Renal pelvis (tissue), 12 donors: ENCODE measurements at places on chromosomes 11 and 22.

GRCh38 chr11:8335186-8335585 is 71.5 kb upstream of the LMO1 start:
- DNase-seq = no peak

- DNase-seq = no peak
These were observed 161.1 kb upstream of the GRK3 start for GRCh38 chr22:25403284-25403810.

DNA sequence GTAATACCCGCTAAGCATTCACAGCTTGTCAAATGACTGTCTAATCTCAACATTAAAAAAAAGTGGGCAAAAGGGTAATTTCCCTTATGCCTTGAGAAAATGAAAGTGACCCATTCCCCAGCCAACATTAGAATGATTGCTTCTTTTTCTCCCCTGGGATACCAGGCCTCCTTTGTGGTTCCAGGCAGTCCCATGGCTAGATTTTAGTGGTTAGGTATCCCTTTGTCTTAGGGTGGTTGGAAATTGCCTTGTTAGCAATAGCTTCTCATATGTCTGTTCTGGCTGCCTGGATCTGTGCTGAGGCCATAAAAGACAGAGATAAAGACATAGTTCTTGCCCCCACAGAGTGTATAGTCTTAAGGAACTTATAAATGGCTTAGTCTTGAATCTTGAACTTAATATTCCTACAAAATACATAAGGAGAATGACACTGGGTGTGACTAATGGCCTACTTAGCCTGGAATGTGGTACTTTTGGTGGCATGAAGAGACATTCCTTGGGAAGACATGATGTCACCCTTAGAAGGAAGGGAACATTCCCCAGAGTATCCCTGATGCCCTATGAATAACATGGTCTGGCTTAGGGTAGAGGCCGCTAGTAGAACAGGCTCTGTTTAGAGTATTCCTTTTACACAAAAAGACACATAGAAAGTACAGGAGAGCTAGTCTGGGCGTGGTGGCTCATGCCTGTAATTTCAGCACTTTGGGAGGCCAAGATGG is 90.3 kb downstream of the ZBTB16 start:
- no peak for DNase-seq

- DNase-seq = peak; percentile 63
These were observed 148.2 kb upstream of the SNX19 start for GRCh38 chr11:131064373-131064991.

DNA sequence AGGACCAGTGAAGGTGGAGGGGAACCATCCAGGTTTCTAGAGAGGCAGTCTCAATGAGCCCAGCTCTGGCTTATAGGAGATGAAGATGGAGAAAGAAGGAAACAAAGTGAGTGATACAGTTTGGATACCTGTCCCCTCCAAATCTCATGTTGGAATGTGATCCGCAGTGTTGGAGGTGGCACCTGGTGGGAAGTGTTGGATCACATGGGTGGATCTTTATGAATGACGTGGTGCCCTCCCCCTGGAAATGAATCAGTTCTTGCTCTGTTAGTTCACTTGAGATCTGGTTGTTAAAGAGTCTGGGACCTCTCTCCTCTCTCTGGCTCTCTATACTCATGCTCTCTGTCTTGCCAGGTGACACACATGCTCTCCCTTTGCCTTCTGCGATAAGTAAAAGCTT is 393.1 kb upstream of the NARS2 start:
- DNase-seq = no peak

DNA sequence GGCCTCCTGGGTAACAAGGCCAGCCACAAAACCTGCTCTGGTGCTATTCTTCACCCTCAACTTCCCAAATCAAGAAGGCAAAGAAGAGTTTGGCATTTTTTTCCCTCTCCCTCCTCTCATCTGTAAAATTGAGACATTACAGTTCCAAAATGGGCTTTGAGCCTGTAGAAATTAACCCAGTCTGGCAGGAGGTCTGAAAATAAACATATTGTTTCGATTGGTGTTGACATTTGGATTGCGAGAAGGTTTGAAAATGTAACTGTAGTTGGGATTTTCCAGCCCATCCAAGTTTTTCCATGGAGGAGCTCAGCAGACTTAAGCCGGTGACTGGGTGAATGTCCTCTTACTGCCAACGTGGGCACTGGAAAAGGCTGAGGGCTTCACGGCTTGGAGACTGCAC is 35.0 kb upstream of the ALX4 start:
- DNase-seq = no peak

DNA sequence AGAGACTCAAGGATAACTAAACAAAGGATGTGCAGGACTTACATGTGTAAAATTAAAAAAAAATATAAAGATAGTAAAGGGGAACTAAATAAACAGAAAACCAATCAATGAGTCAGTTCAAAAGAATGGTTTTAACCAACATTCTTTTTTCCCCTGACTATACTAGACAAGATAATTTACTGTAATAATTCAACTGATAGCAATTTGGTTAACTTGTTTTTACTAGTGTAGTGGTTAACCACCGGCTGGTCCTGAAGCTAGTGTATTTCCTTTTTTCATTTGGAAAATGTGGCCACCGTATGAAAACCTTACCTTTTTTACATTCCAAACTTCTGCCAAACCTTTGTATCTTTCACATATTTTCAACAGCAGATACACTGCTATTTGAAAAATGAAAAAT is 123.1 kb downstream of the ARHGAP42 start:
- no peak for DNase-seq

DNA sequence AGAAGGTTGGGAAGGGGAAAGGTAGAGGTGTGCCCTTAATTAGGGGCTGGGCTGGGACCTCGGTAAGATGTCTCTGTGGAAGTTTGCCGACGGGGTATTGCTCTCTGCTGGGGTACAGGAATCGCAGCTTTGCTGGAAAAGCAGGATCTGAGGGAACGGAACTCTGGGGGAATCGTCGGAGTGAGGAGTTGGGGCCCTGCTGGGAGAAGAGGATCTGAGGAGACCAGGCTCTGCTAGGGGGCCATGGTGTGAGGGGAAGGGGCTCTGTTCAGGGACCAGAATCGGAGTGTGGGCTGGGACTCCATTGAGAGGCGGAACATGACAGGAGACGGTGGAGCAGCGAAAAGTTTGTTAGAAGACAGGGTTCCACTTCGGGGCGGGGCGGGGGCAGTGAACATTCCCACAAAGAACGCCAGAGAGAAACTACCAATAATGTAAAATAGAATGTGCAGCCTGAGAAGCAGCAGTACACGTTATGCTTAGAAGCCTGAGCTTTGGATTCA is 456 bp downstream of the AAMDC start:
- peak; percentile 34 for DNase-seq

GRCh38 chr11:560305-561147 is at the start of the genes LMNTD2 and RASSF7:
Gene LMNTD2 (minus strand): TSS chr11:560738. CDS start chr11:560716, 22 bp downstream.
Gene RASSF7 (plus strand): TSS chr11:560970. CDS start chr11:561769, 799 bp downstream.
- peak; percentile 88 for DNase-seq

- DNase-seq = no peak
These were observed 44.0 kb downstream of the MRTFA start for GRCh38 chr22:40592352-40593113.

- DNase-seq = no peak
These were observed 961.5 kb downstream of the FAM181B start for GRCh38 chr11:81772166-81772565.

GRCh38 chr11:62573592-62574362 is at the start of gene EEF1G:
Gene EEF1G (minus strand): TSS chr11:62573891. CDS start chr11:62573842, 49 bp downstream.
- peak; percentile 100 for DNase-seq

DNA sequence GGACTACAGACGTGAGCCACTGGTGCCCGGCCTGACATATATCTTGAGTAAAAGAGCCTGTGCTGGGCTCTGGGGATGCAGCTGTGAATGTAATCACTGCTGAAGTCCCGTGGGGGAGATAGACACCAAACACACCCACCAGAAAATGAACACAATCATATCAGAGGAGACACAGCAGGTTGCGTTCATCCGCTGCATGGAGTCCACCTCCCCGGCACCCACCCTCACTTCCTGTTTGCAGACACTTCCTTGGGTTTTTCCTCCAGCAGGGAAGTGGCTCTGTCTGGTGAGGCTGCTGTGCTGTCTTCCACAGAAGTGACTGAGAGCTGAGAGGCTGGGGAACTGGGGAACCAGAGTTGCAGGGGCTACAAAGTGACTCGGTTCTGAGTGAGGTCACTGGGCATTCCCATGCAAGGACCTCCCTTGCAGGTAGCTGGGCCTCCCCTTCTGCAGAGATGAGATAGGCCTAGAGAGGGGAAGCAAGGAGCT is 7.2 kb downstream of the MICALL1 start:
- DNase-seq = no peak
